AG04449 (cell line): ENCODE measurements at places on chromosomes 5 and 9.
A peak's percentile ranks its signal among the peaks of the same experiment; 100 is the strongest.

DNA sequence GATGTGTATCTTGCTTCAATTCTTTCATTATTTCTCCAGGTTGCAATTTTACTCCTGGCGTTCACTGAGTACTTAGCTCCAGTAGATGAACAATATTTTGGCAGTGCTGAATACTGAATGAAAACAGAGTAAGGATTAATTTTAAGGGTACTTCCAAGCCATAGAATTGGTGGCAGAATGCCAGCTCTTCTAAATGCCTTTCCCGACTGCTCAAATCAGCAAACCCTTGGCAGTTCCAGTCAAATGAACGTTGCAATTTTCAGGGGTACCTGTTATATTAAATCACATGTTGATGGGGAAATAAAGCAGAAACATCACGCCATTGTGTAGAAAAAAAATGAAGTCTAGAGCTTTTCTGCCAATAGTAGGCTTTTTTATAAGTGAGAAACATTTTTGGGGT lies 282.4 kb upstream of the RPS23 start:
- DNase-seq: no peak

DNA sequence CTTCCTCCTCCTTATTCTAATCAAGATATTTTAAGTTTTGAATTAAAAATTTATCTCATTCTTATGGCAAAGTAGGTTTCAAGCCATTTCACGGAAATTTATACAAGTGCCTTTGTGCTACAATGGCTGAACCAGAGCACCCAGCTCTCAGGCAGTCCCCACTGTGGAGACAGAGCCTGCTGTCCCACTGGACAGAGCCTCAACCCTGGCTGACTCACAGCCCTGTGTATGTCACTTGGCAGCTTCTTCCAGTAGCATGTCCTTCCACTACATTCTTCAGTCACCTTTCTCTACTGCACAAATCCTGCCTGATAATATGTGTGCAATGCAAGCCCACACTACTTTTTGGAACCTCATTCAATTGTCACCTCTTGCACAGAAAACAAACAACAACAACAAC lies 253.1 kb downstream of the PDE4D start:
- DNase-seq: no peak

- peak; percentile 50 for DNase-seq
Measured at GRCh38 chr5:56409331-56410190, 176.4 kb upstream of the ANKRD55 start.

DNA sequence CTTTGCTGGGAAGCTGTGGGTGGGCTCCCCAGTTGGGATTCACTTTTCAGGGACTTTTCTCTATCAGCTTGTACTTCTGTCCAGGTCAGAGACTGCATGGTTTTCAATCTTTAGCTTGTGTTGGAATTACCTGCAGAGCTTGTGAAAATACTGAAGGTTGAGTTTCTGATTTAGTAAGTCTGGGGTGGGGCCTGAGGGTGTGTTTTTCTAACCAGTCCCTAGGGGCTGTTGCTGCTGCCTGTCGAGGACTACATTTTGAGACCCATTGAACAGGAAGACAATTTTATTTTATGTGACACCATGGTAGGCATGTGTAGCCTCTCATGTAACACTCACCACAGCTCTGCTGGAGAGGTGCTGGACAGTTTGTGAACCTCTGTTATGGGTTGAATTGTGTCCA lies 14.7 kb upstream of the MLANA start:
- DNase-seq: no peak

DNA sequence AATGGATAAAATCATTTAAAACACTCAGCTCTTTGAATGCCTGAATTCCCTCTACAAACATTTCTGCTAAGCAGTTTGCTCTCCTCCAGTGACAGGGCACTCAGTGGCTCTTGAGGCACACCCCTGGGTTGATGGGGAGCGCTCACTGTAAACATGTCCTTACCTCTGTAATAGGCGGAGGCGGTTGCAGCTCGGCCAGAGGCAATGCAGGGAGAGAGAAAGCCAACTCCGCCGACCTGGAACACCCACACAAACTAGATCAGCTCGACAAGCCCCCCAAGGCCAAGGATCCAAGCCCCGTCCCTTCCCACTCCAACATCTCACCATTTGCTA lies 329 bp downstream of the CDC23 start:
- no peak for DNase-seq

DNA sequence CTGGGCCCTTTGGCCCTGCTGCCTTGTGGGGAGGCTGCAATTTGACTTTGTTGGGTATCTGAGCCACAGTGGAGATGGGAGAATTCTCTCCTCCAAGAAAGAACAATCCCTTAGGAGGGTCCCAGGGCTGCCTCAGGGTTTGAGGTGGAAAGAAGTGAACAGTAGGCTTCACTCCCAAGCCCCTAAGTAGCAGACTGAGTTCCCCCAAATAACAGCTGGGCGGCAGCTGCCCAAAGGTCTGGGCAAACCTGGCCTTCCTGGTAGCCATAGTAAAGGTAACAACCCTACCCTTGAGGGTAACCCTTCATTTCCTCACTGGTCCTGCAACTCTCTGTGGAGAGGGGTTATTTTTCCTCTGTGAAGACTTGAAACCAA lies 746 bp downstream of the RGS3 start:
- no peak for DNase-seq

- DNase-seq: no peak
Measured at GRCh38 chr9:136192289-136193126, 12.4 kb downstream of the LHX3 start.

DNA sequence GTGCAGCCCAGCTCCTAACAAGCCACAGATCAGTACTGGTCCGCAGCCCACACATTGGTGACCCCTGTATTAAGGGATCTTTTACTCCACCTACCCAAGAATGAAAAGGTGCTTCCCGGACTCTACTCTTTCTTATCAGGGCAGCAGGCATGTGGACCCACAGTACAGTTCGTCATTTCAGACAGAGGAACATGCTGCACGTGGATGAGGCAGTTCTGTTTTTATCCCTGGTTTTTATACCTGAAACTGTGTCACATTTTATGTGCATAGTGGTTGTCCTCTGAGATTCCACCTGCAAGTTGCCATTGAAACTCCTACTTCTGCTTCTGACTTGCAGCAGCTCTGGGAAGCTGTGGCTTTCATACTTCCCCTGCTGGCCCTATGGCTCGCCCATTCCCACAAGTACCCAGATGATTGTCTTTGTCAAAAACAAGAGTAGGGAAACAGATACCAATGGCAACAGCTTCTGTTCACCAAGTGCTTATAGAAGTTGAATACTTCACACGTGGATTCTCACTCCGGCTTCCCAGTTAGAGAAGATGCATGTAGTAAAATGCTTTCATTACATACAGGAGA lies 208.0 kb downstream of the TRIO start:
- no peak for DNase-seq

GRCh38 chr9:118630931-118631595 lies 738.2 kb downstream of the BRINP1 start:
- no peak for DNase-seq

DNA sequence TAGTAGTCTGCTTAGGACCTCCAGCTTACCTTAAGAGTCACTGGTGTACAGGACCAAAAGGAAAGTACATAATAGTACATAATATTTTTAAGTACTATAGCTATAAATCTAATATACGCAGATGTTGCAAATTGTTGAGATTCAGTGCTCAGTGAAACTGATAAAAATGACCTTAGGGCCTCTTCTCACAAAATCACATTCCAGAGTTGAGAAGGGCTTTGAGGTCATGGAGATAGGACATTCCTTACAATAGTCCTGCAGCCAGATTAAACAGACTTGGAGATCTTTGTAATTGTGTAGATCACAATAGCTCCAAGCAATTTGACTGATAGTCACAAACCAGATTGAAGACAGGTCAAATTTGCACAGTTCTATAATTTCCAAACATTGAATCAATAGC lies 37.7 kb upstream of the PCSK1 start:
- no peak for DNase-seq

DNA sequence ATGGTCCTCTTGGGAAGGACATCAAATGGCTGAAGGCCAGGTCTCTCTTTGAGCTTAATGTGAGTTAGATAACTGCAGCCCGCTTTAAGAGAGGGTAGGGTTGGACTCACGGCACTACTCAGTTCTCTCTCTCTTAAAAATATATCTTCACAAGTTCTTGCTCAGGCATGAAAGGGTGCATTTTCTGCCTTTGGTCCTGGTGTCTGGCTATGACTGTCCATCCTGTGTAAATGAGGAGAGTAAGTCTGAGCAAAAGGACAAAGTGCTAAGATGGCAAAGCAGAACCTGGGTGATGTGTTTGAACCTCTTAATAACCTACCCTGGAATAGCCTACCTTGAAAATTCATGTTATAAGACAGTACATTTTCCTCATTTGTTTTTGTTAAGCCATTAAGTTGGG lies 293.4 kb downstream of the PDE4D start:
- no peak for DNase-seq

DNA sequence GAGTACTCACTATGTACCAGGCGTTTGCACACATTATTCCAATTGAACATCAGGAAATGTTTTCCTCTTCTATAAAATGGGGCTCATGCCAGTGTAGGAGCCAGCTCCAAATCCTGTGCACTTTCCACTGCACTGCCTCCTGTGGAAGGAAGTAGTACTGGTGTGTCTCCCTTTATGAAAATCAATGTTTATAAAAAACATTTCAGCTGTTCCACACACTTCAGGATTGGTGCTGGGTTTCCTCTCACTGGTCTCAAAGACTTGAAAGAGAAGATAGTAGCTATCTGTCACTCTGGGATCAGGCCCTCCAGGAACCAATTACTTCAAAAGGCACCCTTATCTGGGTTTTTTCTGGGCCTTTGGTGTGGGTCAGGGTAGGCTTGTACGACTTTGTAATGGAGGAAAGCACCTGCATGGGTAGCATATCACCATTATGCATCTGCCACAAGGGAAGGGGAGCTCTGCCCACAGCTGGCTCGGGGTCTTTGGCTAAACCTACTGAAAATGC lies 32.5 kb downstream of the RAB14 start:
- no peak for DNase-seq

- DNase-seq: no peak
Measured at GRCh38 chr5:67971223-67971830, 244.2 kb upstream of the PIK3R1 start.

GRCh38 chr9:92608909-92609445 lies 61.0 kb downstream of the IPPK start:
- DNase-seq: no peak

DNA sequence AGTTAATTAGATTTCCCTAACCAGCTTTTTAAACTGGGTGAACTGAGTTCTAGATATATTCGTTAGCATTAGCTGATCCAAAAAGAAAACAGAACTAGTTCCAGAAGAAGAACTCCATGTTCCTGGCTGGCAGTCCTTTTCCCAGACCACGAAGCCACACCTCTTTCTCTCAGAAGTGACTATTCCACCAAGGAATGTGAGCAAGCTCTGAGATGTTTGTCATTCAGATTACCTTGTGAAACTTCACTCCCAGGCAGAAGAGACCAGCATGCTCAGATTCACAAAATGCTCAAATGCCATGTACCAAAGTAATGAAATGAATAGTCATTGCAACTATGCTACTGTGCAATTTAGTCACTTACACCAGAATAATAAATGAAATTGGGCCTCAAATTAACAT lies 4.4 kb upstream of the SSBP2 start:
- peak; percentile 75 for DNase-seq

DNA sequence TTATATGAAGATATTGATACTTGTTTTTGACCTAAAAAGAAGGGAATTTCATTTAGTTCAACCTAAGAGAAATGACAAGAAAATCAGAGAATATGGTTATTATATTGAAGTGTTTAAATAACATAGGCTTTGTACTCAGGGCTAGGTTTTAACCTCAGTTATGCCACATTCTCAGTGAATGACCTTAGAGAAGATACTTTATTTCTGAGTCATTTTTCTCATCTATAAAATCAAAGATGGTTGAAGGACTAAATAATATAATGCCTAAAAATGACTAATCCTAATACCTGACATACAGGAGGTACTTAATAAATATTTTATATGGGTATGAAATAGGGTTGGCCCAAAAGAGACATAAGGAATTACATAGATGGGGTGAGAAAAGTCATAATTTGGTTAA lies 32.3 kb downstream of the DIMT1 start:
- DNase-seq: no peak

DNA sequence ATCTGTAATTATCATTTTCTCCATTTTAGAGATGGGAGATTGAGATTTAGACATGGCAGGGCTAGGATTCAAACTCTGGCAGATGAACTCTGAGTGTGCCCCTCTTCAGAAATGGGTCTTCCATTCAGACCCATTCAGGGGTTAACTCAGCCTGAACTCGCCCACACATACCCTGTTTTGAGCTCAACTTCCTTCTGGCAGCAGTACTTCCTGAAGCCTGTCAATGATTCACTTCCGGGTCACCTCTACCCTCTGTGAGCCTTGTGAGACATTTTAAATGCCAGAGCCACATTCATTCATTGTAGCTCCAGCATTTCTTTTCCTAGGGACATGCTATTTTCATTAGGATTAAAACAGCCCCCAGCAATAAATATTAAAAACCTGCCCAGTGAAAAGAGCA lies 209.3 kb upstream of the SLC24A2 start:
- DNase-seq: no peak

DNA sequence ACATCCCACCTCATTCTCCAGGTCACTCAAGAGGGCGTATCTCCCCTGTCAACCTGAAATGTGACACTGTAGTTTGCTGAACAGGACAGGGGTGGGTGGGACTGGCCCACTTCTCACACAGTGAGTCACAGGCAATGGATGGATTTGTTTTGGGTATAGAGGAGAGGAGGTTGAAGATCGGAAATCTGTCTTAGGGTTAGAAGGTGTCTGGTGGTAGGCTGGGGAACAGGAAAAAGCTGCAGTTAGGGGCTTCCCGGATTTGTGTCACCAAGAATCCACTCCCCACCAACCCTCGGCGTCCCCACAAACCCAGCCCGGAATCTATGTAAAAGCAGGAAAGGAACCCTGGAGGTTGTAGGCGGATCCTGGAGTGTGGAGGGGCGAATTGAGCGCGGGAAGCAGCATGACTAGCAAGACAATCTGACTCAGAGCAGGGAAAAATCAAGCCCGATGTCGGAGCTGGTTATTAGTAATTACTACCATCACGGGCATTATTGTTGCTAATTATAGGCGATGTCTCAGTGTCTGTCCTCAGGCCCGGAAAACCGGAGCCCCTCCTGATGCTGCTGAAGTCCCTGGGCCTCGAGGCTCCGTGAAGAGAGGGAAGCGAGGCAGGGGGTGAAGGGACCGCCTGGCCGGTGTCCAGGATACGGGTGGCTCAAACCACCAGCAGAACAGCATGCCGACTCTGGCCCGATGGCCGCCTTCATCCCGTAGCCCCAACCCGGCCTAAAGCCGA lies 1.7 kb upstream of the IRX1 start:
- DNase-seq: no peak

DNA sequence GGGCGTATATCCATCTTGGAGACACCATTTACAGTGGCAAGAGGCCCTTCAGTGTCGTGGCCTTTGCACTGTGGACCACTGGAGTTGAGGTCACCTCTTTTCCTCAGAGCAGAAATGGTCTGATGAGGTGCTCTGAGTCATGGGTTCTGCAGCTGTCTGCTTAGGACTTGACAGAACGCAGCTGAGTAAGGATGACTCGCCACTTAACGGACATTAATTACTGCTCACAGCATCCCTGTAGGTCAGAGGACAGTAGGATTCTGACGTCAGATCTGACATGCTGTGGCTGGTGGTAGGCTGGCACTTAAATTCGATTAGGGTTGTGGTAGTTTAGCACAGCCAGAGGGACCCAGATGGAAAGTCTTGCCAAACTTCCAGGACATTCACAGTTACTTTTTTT lies 479.4 kb downstream of the DMAC1 start:
- peak; percentile 62 for DNase-seq
